ENCODE measurements at places on chromosomes 16 and 17. TPM values are rescaled to one million over a fixed set of nuclear protein-coding genes. Genes with fewer than 3 reads are reported as not detected.

Gene NCOR1
- 123 TPM for total RNA-seq

Gene ZNF646
- total RNA-seq, result 17.6 TPM

Gene TSPAN10
- total RNA-seq, result not detected

Gene ADAM11
- under 0.01 TPM for total RNA-seq

Gene CD300C
- total RNA-seq, result 1.1 TPM

DNA sequence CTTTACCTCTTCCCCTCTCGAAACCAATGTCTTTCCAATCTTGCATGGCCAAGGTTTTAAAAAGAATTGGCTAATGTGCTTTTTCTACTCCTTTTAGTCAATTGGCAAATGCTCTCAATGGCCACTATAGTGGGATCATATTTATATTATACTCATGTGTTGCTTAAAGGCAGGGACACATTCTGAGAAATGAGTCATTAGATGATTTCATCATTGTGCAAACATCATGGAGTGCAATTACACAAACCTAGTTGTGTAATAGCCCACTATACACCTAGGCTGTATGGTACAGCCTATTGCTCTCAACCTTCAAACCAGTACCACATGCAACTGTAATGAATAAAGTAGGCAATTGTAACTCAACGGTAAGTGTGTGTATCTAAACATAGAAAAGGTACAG, 180.9 kb downstream of the HS3ST3A1 start:
- no peak for DNase-seq

GRCh38 chr16:19861133-19861532, 23.5 kb downstream of the GPRC5B start:
- DNase-seq, result no peak

GRCh38 chr17:77808686-77809425, 149.6 kb upstream of the TNRC6C start:
- no peak for DNase-seq

GRCh38 chr17:27247958-27248342, 46.0 kb upstream of the WSB1 start:
- no peak for DNase-seq
